ENCODE measurements at places on chromosomes 6 and 20. TPM values are rescaled to one million over a fixed set of nuclear protein-coding genes. Genes with fewer than 3 reads are reported as not detected.

DNA sequence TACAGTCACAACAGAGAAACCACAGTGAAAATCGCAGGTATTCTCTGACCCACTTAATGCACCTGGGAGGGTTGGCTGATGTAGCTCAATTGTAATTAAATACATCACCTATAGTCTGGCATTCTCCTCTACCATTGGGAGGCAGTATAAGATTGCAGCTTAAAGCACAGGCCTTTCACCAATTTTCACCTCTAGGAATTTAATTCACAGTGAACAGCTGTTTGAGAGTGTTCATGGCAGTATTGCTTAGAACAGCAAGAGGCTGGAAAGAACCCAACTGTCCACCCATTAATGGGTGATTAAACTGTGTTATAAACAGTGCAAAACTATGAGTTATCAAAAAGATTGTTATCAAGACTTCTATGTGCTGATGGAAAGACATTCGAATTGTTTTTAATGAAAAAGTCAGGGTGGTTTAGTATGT lies 2.0 kb downstream of the EDEM2 start:
- no peak overlapping the region for H3K27ac ChIP-seq
- no peak overlapping the region for H3K4me3 ChIP-seq
- DNase-seq, result peak; percentile 14
- 0 out of 2 replicates have a peak, but pooled peaks cover 5% of the 10 kb centered on the region for H3K36me3 ChIP-seq
- peaks cover 14% of the 10 kb centered on the region for H3K4me1 ChIP-seq

- peak; percentile 87 for DNase-seq
- H3K27ac ChIP-seq, result peak overlapping the region; percentile 100
- H3K36me3 ChIP-seq, result peaks cover 8% of the 10 kb centered on the region
- no peaks in the 10 kb centered on the region for H3K27me3 ChIP-seq
- H3K4me1 ChIP-seq, result peaks cover 81% of the 10 kb centered on the region
Observed at GRCh38 chr6:30747902-30748769, 3.8 kb upstream of the IER3 start.

GRCh38 chr20:57013217-57013616 lies 253.2 kb downstream of the BMP7 start:
- H3K36me3 ChIP-seq, result no peaks in the 10 kb centered on the region
- DNase-seq, result no peak
- no peak overlapping the region for H3K4me3 ChIP-seq

DNA sequence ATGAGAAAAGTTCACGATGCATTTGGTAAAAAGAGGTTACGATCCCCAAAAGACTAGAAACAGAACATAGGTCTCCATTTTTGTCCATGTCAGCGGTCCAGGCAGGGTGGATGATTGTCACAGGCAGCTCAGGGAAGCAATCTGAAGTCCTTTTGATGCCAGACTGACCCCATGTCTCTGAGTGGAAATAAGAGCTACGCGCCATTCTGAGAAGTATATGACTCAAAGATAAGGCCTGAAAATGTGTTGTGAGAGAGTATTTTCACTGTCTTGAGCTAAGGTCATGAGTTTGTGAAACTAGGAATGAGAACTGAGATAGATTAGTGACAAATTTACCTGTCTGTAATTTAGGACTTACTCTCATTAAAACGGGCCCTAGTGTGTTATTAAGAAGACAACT lies 69.5 kb downstream of the LYRM4 start:
- H3K36me3 ChIP-seq, result no peaks in the 10 kb centered on the region
- no peaks in the 10 kb centered on the region for H3K27me3 ChIP-seq
- H3K4me1 ChIP-seq, result peaks cover 14% of the 10 kb centered on the region

- H3K4me3 ChIP-seq, result no peak overlapping the region
- no peak for DNase-seq
- no peaks in the 10 kb centered on the region for H3K36me3 ChIP-seq
- no peaks in the 10 kb centered on the region for H3K27me3 ChIP-seq
- no peak overlapping the region for H3K27ac ChIP-seq
Observed at GRCh38 chr6:22145823-22146677, 150.8 kb downstream of the PRL start.

- no peak overlapping the region for H3K4me3 ChIP-seq
- H3K36me3 ChIP-seq, result no peaks in the 10 kb centered on the region
- H3K4me1 ChIP-seq, result peaks cover 30% of the 10 kb centered on the region
- no peaks in the 10 kb centered on the region for H3K27me3 ChIP-seq
Observed at GRCh38 chr20:24768713-24769601, 180.1 kb upstream of the CST7 start.

DNA sequence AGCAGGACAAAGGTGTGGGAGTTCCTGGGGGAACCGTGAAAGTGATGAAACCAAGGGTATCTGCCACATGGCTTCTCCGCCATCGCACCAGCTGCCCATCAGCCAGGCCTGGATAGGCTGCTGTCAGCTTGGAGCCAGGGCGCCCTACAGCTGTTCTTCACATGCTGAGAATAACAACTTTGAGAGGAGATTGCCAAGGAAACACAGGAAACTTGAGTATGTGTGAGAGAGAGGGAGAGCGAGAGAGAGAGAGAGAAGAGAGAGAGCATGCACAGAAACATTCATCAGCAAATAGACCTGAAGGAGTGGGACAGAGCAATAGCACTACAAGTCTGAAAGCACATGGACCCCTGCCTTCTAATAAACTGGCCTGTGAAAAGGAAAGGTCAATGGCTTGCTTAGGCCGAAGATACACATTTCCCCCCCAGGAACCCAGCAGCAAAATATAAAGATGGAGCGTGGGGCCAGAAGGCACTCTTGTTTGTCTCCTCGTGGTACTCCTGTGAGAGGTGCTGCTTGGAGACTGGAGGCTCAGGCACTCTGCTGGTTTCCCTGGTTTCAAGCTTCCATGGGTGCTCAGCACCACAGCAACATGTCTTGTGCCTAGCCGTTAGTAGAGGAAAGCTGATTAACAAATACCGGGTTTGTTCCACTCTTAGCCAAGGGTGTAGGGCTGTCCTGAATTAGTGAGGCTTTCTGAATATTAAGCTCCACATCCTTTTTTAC lies 53.0 kb downstream of the SNAP25 start:
- H3K27ac ChIP-seq, result no peak overlapping the region
- DNase-seq, result no peak
- no peaks in the 10 kb centered on the region for H3K4me1 ChIP-seq

Gene DEFB124
- total RNA-seq, result not detected

Gene PSORS1C2
- total RNA-seq, result not detected

Gene LRRC73
- 0.55 TPM for total RNA-seq

All from PC-9 (cell line).